ENCODE measurements at places on chromosomes 3 and 15. TPM values are rescaled to one million over a fixed set of nuclear protein-coding genes. Genes with fewer than 3 reads are reported as not detected.

- DNase-seq = no peak
Observed at GRCh38 chr15:39434751-39435238, 146.1 kb upstream of the THBS1 start.

GRCh38 chr3:1195947-1196346, 103.1 kb downstream of the CNTN6 start:
- DNase-seq = no peak

DNA sequence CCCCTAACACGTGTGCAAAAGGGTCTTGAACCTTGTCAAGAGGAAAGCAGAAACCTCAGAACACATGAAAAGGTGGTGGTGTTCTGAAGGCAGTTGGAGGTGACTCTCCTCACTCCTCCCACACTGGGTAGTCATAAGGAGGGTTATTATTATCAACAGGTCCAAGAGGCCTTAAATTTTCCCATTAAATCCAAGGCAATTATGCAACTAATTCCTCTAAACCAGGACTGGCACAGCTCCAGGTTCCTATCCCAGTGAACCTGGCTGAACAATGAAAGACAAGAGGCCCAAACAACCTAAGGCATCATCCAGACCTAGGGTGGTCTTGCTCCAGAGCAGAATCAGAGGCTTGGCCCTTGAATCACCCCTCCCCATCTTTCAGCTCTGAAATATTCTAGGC, 15.0 kb downstream of the MYLK start:
- no peak for DNase-seq

DNA sequence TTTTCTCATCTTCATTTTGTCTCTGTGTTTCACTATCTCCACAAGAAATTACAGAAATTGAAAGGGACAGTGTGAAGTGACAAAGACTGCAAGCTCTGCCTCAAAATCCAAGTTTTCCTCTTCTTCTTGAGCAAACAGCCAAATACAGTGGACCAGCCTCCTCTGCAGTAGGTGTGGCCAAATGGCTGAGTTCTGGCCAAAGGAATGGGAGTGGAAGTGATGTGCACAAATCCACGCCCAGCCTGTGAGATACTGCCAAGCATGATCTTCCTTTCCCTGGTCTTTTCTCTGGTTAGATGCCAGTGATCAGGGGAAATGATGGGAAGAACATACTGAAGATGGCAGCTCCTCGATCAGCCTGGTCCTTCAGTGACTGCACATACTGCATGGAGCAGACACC, 111.0 kb upstream of the CPNE4 start:
- no peak for DNase-seq

- DNase-seq = no peak
Observed at GRCh38 chr3:141557961-141558706, 71.3 kb downstream of the RASA2 start.

- DNase-seq = no peak
Observed at GRCh38 chr15:64944961-64945360, 33.3 kb downstream of the ANKDD1A start.

DNA sequence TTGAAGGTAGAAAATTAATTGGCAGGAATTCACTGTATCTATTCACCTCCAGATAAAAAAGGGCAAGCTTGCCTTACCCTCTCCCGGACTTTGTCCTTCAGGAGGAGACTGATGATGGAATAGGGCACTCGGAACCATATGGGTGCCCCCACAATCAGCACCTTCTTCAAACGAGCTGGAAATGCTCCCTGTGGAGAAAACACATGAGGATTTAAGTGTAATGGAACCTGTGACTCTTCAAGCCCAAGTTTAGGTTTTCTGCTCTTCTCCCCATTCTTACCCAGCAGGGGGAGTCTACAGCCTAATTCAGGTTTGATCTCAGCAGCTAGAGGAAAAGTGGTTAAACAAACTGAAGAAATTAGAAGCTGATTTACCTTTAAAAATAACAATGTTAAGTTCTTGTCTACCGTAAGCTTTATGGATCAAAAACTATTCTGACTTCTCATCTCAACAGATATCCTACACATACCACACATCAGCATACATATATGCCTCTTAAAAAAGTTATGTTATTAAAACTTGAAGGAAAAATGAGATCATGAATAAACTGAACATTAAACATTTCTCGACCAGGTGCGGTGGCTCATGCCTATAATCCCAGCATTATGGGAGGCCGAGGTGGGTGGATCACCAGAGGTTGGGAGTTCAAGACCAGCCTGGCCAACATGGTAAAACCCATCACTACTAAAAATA, 57.5 kb upstream of the SIN3A start:
- no peak for DNase-seq

Gene PRTG
- total RNA-seq = 5.2 TPM

Gene TMEM45A
- total RNA-seq = 46.4 TPM

GRCh38 chr3:139751789-139752188, 74.0 kb upstream of the NMNAT3 start:
- DNase-seq = no peak

Gene PATL2
- not detected for total RNA-seq

Measured in vagina (tissue), 2 donors.